Kidney epithelial cell (primary cell): ENCODE measurements at places on chromosomes 5 and 9. TPM values are rescaled to one million over a fixed set of nuclear protein-coding genes. Genes with fewer than 3 reads are reported as not detected.
A peak's percentile ranks its signal among the peaks of the same experiment; 100 is the strongest.

The PPIC gene
- 26.8 and 37.4 TPM in 2 replicates for total RNA-seq

- no peak for DNase-seq
Observed at GRCh38 chr9:99108131-99108530, 3.2 kb downstream of the TGFBR1 start.

The IFNA2 gene
- not detected in 2 replicates for total RNA-seq

DNA sequence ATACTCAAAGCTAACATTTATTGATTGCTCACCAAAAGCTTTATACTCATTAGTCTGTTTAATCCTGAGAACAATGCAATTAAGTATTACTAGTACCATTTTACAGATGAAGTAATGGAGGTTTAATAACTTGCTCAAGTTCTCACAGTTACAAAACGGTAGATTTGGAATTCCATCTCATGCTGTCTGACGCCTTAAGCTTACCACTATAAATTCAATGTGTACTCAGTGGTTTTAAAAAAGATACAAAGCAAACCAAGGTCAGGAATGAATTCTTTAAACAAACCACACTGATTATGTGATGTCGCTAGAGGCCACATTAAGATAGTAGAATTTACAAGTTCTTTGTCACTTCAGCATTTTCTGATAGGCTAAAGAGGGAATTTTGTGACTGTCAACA is 1.2 kb upstream of the C5orf63 start:
- no peak for DNase-seq

DNA sequence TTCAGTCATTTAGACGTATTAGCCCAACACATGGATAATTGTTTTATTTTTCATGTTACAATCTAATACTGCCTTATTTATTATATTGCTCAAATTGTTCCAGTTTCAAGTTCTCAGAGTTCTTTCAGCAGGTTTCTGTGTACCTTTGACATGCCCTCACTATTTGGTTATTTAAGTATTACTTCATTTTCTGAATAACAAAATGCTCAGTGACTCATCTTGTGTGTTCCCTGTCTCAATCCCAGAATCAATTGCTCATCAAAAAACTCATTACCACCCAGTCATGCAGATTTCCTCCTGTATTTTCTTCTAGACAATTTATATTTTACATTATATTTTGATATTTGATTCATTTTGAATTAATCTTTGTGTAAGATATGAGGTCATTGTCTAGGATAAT is 562.6 kb downstream of the ANXA1 start:
- peak; percentile 14 for DNase-seq

The HTR4 gene
- total RNA-seq: not detected in 2 replicates

- peak; percentile 81 for DNase-seq
Observed at GRCh38 chr5:126594748-126595485, at the start of gene ALDH7A1. ALDH7A1 (minus strand) TSS chr5:126595219; CDS start chr5:126595198, 21 bp downstream.

The ZDHHC11 gene
- total RNA-seq: 0.68 and 1.3 TPM in 2 replicates

DNA sequence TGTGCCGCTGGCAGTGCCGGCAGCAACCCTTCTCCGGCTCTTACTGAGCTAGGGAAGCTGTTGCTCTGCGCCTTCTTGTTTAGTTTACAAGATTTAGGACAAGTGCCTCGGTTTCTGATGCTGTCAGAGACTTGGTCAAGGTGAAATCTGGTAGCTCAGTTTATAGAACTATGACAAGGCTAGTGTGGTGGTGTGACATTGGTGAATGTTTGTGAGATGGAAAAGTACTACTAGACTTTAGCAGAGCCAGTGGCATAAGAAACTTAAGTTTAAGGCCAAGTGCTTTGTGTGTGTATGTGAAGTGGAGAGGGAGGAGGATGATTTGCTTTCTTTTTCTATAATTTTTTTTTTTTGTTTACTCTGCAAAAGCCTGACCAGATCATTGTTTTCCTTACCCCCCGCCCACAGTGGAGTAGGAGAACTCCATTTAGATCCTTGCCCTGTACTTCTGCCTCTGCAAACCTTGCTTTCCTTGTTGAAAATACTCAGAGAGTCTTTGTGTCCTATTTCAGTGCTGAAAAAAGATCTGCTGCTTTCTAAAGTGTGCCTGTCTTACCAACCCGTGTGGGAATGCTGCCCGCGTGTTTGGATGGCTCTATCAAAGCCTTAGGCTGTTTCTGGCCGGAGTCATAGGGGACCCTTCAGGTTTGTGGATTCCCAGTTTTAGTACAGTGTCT is 75.9 kb downstream of the TRIO start:
- no peak for DNase-seq

GRCh38 chr9:130689937-130690700 is 3.5 kb upstream of the EXOSC2 start:
- no peak for DNase-seq

- DNase-seq: no peak
Observed at GRCh38 chr5:157175071-157175612, 5.5 kb upstream of the ITK start.

GRCh38 chr9:92342825-92343488 is 17.2 kb downstream of the CENPP start:
- no peak for DNase-seq

The PCDHAC2 gene
- 0.48 and 0.92 TPM in 2 replicates for total RNA-seq

- DNase-seq: no peak
Observed at GRCh38 chr9:101094686-101095085, 66.2 kb downstream of the PLPPR1 start.

The CYSRT1 gene
- 2.1 and 3.8 TPM in 2 replicates for total RNA-seq

The WDR38 gene
- total RNA-seq: not detected in 2 replicates

DNA sequence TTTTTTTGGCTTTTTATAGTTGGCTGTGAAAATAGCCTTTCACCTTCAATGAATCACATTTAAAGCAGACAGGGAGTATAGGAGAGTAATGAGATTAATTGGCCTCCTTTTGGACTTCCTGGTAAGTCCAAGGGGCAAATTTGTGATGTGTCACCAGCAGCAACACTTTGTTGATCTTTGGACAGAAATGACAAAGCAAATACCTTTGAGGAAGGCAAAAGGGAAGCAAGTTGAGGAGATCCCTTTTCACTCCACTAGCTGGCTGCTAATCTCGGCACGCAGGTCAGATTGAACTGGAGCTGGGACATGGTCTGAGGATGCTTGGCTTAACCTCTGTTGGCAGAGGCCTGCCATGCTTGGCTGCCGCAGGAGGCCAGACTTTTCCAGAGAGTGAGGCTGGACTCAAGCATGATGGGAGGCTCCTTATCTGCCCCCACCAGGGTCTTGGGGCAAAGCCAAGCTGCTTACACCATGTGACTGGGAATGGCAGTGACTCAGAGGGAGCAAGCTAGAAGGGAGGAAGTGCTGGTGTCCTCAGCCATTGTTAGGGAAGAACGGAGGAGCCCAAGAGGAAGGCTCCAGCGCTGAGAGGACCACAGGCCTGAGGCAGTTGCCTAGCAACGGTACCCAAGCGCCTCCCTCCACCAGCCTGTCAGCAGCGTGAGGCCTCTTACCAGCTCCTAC is 174.5 kb upstream of the MAP1B start:
- DNase-seq: peak; percentile 35

DNA sequence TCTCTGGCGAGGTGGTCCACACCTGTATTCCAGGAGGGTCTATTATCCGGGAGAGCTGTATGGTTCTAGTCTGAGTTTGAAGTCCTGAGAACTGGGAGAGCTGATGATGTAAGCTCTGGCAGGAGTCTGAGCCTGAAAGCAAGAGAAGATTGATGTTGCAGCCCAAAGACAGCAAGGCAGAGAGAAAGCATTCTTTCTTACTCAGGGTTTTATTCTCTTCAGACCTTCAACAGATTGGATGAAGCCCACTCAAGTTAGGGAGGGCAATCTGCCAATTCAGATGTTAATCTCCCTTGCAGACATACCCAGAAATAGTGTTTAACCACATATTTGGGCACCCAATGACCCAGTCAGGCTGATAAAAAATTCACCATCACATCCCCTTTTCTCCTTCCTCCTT is 159.1 kb downstream of the CCDC171 start:
- no peak for DNase-seq

The TMEFF1 gene
- 15.7 and 23.4 TPM in 2 replicates for total RNA-seq

DNA sequence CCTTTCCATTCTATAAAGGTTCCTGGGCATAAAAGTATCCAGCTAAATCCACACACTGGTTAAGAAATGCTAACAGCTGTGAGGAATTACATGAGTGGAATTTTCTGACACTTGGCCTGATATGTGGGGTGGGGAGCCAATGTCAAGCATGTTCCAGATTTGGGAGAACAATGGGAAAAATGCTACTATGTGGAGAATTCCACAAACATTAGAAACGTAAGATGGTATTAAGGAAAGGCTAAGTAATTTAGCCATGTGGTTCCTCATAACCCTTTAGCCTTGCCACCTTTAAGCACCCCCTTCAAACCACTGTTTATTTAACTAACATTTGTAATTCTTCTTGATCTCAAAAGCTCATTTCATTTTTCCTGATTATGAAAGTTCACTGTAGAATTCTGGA is 149.2 kb downstream of the GNA14 start:
- no peak for DNase-seq

The GDF9 gene
- 0.88 and 0.89 TPM in 2 replicates for total RNA-seq

DNA sequence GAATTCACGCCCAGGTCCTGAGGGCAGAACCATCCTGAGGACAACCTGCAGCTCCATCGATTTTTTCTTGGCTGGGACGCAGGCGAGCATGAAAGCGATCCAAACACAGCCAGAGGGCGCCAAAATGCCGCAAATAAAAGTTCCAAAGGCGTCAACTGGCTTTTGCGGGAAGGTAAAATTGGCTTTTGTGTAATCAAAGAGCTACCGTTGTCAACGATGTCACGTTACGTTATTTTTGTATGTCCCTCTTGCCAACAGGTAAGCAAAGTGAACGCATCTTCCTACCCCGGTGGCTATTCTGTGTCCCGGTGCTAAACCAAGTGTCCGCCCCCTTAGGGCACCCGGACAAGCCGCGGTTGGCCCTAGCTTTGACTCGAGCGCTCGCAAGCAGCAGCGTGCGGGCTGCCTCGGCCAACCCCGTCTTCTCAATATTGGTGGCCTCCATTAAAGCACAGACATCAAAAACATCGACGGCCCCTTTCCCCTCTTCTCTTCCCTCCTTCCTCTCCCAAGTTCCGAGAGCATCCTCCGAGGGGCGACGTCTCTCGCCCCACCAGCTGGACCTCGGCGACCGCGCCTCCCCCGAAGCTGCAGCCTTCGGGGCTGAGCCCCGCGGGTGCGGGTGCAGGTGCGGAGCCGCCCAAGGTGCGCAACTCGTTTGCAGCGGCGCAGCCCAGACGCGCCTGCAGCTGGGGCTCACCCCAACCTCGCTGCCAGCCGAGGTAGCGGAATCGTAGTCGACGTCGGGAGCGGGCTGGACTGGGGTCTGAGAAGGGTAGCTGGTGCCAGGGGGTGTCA is 1.1 kb upstream of the BASP1 start:
- DNase-seq: no peak

GRCh38 chr5:80238097-80238496 is 17.8 kb downstream of the SERINC5 start:
- DNase-seq: no peak

The CCL21 gene
- total RNA-seq: not detected in 2 replicates

DNA sequence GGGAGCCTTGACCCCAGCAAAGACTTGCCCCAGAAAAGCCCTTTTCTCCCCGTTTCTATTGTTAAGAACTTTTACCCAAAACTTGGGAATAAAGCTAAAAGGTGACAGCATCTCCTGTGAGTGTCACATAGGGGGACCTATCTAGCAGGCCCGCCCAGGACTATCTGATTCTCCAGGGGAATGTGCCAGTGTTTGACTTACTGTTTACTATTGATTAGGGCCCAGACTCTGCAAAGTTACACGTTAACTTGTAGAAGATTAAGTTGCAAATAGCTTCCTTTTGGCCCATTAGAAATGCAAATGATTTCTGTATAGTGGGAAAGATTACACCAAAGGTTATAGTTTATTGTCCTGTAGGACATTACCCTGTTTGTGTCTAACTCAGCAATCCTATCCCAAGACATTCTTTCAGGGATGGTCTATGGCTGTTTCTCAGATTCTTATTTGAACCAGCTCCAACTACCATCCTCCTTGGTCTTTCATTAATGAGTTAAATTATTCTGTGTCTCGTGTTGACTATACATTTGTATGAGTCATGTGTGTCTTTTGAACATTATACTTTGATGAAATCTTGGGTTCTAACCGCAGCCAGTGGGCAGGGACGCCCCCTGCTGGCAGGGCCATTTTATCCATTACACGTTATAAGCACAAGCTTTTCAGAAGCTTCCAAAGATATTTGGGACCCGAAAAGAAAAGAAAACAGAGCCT is 60.7 kb downstream of the HRH2 start:
- no peak for DNase-seq

GRCh38 chr5:59500014-59500413 is 393.5 kb downstream of the PDE4D start:
- DNase-seq: no peak

The DRD1 gene
- 0.07 TPM in 1 of 2 replicates, not detected in the other for total RNA-seq

The PCDHA5 gene
- total RNA-seq: not detected in 2 replicates

DNA sequence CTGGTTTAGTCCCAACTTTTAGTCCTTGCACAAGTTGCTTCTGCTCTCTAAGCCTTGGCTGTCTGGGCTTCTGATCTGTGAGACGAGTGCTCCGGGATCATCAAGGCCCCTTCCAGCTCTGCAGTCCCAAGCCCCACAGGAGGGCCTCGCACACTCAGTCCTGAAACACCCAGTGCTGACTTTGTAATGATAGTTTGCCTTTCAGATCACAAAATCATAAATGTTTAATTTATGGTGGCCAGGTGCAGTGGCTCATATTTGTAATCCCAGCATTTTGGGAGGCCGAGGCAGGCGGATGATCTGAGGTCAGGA is 95.9 kb upstream of the SLC25A48 start:
- DNase-seq: no peak

The PCDHGA9 gene
- total RNA-seq: 3.6 and 5.2 TPM in 2 replicates

The INPP5E gene
- 14.5 and 20.6 TPM in 2 replicates for total RNA-seq

The PCSK5 gene
- total RNA-seq: 2.3 and 3.8 TPM in 2 replicates

- no peak for DNase-seq
Observed at GRCh38 chr5:80577707-80578106, 7.6 kb upstream of the ANKRD34B start.

- no peak for DNase-seq
Observed at GRCh38 chr5:153523211-153523610, 32.7 kb downstream of the GRIA1 start.

GRCh38 chr9:124570942-124571666 is 63.9 kb upstream of the NR5A1 start:
- DNase-seq: no peak
